ENCODE measurements at places on chromosomes 6 and 20.
A peak's percentile ranks its signal among the peaks of the same experiment; 100 is the strongest.

- DNase-seq = no peak
Measured at GRCh38 chr20:22525069-22525820, 59.1 kb downstream of the FOXA2 start.

GRCh38 chr6:19157486-19157885 is 679.7 kb upstream of the ID4 start:
- no peak for DNase-seq

- no peak for DNase-seq
Measured at GRCh38 chr6:3270258-3270657, 11.5 kb downstream of the PSMG4 start.

DNA sequence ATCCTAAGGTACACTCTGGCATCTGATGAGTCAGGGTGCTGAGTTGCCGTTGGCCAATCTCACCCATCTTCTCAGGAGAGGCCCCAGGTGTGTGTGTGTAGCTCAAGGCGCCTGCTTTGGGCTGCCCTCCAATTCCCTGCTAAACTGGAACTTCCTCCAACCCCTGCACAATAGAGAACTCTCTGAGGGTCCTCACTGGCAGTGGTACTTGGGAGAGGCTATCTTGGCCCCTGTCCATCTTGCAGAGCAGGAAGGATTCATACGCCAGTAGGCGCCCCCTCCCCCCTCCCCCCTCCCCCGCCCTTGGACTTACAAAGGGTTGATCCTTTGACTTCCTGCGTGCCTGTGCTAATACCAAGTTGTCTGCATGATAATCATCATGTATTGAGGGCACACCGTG is 173.6 kb downstream of the SASH1 start:
- no peak for DNase-seq

GRCh38 chr6:14088600-14089192 is 28.9 kb upstream of the CD83 start:
- DNase-seq = no peak

GRCh38 chr6:165229216-165229615 is 80.2 kb downstream of the C6orf118 start:
- DNase-seq = no peak

- DNase-seq = peak; percentile 9
Measured at GRCh38 chr6:12490904-12491571, 200.9 kb downstream of the EDN1 start.

DNA sequence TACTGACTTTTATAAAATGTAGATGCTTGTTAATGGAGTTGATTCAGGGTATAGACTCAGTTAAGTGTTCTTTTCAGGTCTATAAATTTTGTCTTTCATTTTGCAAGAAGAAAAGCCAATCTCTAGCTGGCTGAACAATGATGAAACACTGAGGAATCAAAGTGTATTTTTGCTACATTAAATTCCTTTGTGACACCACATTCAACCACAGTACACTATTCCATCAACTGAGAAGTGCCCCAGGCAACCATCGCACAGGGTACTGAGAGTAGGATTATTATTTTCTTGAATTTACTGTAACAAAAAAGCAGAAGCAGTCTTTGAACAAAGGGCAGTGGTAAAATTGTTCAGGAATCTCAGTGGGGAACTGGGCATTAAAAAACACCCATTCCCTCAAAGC is 83.6 kb downstream of the PREP start:
- DNase-seq = no peak

DNA sequence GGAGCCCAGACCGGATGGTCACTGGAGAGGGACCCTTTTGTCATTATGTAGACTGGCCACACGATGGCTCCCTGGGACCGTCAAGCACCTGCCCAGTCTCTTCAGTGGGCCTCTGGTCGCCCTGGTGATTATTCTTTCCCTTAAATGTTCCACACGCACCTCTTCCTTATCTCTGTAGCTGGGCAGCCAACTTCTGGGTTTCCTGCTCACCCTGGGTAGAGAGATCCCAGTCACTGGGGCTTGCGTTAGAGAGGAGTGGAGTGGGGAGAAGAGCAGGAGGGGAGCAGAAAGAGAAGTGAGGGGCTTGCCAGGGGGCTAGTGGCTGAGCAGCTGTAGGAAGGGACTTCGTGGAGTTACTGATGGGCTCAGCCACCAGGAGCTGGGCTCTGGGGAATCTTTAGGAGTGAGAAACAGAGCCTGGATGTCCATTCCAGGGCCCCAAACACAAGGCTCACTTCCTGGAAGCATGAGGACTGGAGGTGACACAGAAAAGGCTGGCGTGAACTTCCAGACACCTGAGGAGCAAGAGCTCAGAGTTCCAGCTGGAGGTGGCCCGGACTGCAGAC is 150.1 kb downstream of the DHX35 start:
- DNase-seq = peak; percentile 51

GRCh38 chr6:7295916-7296315 is 17.1 kb downstream of the SSR1 start:
- no peak for DNase-seq

DNA sequence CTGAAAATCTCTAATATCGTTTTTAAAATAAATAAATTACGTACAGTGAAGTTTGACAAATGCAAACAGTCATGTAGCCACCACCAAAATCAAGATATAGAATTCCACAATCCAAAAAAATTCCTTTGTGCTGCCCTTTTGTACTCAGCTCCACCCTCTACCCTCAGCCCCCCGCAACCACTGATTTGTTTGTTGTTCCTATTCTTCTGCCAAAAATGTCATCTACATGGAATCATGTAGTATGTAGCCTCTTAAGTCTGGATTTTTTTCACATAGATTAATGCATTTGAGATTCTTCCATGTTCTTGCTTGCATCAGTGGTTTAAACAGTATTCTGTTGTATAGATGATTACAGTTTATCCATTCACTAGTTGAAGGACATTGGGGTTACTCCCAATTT is 8.5 kb upstream of the REPS1 start:
- no peak for DNase-seq

GRCh38 chr6:46815130-46815529 is 21.9 kb downstream of the MEP1A start:
- DNase-seq = no peak

DNA sequence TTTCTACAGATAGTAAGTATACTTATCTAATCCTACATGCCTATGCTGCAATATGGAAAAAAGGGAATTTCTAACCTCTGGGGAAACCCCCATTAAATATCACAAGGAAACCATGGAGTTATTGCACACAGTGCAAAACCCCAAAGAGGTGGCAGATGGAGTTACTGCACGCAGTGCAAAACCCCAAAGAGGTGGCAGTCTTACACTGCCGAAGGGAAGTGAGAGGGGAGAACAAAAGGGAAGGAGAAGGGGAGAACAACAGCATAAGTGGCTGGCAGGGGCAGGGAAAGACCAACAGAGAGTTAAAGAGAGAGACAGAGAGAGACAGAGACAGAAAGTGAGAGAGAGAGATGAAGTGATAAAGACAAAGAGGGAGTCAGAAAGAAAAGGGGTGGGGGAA is 43.8 kb upstream of the EIF2S2 start:
- no peak for DNase-seq

GRCh38 chr20:62812181-62812906 is 4.5 kb upstream of the COL9A3 start:
- DNase-seq = no peak
